ENCODE measurements at places on chromosomes 5 and 9. TPM values are rescaled to one million over a fixed set of nuclear protein-coding genes. Genes with fewer than 3 reads are reported as not detected.

GRCh38 chr5:41067714-41068568 is 3.2 kb downstream of the MROH2B start:
- DNase-seq, result no peak

DNA sequence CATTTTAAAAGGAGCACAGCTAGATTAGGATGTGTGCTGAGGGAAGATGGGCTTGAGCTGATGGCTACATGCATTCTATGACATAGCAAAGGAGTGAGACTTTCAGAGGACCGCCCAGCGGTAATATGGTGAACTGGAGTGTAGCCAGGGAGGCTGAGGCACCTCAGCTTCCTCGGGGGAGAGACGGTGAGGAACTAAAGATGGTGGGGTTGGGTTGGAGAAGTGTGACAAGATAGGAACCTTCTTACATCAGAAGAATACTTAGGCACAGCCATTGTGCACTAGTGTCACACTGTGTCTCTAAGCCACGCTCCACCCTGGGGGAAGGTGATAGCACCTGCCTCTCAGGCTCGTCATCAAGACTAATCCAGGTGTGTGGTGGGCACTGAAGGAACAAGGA is 118.0 kb upstream of the IRX2 start:
- DNase-seq, result no peak

GRCh38 chr5:60826653-60827052 is 17.4 kb downstream of the ELOVL7 start:
- DNase-seq, result no peak

DNA sequence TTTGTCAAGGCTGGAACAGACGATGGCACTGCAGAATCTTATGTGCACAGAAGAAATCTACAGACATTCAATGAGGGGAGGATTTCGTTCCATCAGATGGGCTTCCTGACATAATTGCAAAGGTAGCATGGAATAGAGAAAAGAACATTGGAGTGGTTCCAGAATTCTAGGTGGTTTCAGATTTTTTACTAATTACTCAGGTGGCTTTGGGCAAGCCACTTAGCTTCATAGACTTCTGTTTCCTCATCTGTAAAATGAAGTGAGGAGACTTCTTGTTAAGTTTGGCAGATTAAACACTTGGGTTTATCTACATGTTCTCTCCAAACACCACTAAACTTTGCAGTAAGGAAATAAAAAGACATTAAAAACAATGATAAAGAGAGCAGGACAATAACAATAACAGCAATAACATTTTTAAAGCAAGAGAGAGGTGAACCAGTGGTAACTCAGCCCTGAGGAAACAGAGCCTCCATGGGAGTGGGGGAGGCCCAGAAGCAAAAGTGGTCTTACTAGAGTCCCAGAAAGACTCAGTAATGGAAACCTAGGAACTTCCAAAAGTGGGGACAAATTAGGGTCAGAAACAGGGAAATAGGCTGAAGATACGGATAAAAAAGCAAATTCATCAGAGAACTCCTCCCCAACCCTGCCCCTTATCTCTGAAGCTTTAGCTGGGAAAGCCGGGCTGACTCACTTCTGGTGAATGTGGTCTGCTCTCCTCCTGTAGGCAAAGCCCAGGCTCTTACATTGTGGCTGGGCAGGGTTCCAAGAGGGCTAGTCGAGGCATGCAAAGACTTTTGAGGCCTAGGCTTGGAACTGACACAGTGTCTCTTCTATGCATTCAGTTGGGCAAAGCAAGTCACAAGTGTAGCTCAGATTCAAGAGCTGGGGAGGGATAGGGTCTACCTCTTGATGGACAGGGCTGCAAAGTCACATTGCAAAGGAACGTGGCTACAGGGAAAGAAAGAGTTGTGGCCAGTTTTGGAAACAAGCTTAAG is 11.8 kb upstream of the ACTBL2 start:
- DNase-seq, result peak; percentile 20

GRCh38 chr5:118705959-118706667 is 282.2 kb downstream of the DTWD2 start:
- DNase-seq, result no peak

DNA sequence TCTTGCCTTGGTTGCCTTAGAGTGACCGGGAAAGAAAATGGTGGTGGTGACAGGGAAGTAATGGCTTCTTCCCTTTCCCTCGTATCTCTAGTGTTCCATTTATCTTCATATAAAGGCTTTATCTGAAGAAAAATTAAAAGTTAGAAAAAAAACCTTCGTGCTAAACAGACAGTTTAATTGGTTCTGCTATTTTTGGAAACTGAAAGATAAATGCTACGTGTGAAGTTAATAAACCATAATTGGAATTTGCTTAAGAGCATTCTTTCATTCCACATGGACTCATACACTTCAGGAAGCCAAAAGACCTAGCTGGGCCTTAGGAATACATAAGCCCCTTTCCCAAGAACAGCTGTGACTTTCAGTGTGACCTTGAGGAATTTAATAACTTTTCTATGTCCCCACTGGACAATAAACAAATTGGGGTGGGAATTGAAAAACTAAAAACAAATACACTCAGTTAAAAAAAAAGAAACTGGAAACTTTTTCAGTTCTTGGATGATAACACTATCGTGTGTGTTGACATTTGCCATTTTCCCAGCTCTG is 818.8 kb upstream of the WWC1 start:
- no peak for DNase-seq

DNA sequence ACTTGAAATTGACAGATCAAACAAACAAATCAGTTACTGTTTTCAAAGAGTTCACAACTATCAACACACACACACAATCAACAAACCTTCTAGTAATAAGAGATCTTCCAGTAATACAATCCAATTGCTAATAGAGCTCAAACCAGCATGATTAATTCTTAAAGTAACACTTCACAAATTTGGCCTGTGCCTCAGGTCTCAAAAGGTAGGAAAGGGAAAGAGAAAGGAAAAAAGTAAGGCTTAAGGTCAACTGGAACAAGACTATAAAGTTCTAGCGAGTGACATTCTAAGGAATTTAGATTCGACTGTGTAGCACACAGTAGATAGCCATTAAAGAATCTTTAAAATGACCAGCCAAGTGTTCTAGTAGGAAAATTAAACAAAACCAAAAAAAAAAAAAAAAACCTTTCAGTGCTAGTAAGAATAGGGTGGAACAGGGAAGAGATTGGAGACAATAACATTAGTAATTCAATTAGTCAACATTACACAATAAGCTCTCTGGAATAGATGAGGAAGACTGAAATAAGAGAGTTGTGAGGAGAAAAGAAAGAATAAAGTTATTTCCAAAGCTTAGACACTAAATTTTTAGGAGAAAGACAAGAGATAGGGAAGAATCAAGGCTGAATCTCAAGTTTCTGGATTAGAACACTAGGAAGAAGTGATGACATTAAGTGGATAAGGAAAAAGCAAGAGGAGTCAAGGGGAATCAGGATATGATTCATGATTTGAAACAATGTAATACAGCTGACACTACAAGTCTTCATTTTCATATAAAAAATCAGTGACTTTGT is 86.1 kb downstream of the FBXL17 start:
- DNase-seq, result no peak

DNA sequence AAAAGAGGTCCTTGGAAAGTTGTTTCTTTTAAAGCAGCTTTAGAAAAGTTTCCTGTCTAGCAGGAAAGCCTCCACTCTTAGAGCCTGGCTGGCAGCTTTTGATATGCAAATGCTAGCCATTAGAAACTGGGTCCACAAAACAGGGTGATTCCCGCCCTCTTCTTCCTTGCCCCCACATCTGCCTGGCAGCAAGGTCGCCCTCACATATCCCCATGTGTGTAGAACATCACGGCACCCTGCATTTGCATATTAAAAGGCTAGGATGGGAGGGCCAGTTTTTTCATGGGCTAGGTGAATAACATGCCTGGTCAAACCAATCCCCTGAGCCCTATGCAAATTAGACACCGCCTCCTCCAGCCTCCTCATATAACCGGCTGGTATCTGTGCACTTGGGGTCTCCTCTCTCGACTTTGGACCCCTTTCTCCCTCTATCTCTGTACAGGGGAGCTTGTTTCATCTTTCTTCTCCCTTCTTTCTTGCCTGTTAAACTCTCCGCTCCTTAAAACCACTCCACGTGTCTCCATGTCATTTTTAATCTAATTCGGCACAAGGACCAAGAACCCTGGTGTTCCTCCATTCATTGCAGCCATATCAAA is 426.8 kb upstream of the CTNND2 start:
- DNase-seq, result no peak

DNA sequence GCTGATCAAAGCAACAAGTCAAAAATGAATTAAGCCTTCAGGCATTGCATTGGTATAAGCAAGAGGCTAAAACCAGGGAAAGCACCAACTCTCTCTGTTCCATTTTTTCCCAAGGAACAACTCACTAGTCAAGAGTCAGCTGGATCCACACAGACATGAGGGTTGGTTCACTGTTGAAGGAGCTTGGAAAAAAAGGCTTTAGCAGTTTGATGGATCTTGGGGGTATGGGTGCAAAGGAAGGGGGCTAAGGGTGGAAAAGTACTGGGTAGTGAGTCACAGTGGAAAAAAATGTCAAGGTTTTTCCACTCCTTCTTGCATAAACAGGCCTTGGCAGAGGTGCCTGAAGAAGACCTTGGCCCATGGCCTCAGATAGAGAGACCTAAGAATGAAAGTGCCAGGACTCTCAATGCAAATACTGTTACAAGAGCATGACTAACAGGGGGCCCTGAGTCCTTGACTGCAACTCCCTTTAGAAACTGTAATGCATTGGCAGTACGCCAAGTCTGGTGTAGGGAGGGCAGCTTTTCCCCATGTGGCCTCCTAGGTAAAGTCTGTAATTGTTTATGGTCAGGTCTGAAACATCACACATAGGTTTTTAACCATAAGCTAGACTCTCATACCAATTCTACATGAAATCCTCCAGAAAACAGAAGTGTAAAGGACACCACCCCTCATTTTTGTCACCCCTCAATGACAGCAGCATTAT is 23.7 kb downstream of the ACTL7A start:
- no peak for DNase-seq

GRCh38 chr9:101586651-101587050 is 8.1 kb downstream of the PPP3R2 start:
- peak; percentile 18 for DNase-seq

DNA sequence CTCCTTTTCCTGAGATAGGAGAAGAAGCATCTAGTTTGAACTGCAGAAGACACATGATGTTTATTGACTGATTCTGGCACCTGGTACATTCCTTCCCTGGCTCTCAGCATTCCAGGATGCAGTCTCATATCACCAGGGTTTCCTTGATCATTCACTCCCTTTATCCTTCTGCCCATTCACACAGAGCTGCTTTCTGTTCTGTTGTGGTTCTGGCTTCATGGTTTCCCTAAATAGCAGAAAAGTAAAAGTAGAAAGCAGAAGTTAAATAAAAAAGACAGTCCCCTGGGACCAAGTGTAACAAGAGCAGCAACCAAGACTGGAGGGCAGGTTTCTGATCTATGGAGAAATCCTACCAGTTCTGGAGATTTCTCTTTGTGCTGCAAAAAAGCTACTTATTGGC is 3.2 kb downstream of the IFNA8 start:
- DNase-seq, result no peak

DNA sequence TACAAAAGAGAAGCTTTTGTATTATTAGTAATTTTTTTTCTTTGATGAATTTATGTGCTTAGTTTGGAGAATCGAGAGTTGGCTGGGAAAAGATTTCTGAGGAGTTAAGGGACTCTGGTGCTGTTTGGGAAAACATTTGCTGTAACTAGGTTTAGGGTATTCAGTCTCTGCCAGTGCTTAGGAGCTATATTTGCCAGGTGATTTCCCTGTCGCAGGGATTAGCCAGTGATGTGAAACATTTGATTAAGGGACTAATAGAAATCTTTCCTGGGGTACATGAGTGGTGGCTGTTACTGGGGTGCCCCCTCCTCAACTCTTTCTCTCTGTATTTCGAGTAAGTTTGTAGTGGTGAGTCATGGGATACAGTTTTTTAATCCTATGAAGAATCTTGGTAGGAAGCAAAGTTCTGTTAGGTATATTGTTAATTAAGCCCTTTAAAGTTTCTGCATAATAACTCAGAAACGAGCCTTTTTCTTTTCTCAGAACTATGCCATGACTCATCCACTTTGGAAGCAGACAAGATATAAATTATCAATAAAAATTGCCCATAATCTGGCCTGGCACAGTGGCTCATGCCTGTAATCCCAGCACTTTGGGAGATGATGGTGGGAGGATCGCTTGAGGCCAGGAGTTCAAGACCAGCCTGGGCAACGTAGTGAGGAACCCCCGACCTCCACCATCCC is 18.6 kb downstream of the RGMB start:
- no peak for DNase-seq

The BTNL3 gene
- total RNA-seq, result not detected
